ENCODE measurements at places on chromosomes 4 and X.
A peak's percentile ranks its signal among the peaks of the same experiment; 100 is the strongest.

- no peak for DNase-seq
Observed at GRCh38 chr4:163875327-163875726, 380.8 kb downstream of the TMA16 start.

DNA sequence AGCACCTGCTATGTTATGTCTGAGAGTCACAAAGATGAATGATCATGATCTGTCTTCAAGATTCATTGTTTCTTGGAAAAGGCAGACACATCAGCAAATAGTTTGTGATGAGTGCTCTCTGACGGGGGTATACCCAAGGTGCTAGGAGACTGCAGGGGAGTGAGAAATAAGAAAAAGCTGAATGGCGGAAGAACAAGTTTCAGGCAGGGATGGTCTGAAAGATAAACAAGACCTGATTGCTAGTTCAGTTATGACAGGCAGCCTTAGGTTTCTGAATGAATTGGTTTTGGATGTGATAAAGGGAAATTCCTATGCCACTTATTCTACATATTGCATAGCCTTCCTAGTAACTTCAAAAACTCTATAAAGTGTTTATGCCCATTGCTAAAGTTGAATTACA, 327.0 kb upstream of the DKK2 start:
- no peak for DNase-seq

DNA sequence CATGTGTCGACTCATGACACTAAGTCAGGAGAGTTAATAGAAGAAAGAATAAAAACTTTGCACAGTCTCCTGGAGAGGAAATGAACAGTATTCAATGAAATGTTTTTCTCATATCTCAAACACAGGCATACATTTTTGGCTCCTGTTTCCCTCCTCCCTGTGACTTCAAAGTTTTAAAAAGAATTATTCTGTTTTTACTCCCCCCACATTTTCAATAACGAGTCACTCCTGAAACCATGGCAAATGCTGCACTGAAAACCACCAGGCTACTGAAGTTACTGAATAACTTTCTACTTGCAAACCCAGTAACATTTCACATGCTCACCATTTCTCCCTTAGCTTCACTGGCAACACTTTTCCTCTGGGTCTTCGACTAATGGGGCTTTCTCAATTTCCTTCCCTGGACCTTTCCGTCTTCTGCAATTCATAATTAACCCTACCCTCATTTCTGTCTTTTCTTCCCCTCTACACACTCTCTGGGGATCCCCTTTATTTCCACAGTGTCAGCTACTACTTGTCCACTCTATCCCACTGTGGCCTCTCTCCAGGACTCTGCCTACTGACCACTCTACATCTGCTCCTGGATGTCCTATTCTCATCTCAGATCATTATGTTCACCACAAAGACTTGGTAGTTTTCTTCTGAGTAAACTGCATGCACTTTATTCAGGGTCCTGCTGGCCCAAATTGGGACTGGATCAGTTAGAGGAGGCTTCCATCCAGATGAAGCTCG, 225.8 kb upstream of the ETNPPL start:
- no peak for DNase-seq

- DNase-seq = no peak
Observed at GRCh38 chr4:22029803-22030202, 81.2 kb upstream of the KCNIP4 start.

GRCh38 chrX:10124506-10125247, 32.1 kb upstream of the CLCN4 start:
- no peak for DNase-seq

- no peak for DNase-seq
Observed at GRCh38 chr4:29046781-29047180, 1673.4 kb upstream of the PCDH7 start.

GRCh38 chr4:181690498-181690897, 552.7 kb upstream of the TENM3 start:
- no peak for DNase-seq

DNA sequence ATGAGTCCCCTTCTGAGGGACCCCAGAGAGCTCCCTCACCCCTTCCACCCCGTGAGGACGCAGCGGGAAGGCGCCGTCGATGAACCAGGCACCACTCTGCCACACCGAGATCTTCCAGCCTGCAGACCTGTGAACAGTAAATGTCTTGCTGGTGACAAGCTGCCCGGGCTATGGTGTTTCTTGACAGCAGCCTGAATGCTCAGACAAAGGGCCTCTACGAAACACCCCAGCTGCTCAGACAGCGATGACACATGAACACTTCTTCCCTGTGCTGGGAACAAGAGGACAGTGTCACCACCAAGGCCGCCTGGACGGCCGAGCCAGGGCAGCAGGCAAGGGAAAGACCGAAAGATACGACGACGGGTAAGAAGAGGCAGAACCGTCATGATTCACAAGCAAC, 30.6 kb upstream of the GTPBP6 start:
- peak; percentile 36 for DNase-seq

DNA sequence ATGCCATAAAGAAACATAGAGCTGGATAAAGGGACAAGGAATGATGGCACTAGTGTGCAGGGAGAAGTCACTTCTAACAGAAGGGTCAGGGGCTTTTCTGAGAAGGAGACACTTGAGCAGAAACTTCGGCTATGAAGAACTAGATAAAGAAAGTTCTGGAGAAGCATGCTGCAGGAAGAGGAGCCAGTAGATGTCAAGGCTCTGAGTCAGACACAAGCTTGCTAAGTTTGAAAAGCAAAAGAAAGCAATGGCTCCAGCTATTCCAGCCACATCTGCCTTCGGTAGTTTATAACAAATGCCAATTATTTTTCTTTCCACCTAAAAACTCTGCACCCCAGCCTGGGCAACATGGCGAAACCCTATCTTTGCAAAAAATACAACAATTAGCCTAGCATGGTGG, 7.5 kb downstream of the NUDT6 start:
- no peak for DNase-seq

DNA sequence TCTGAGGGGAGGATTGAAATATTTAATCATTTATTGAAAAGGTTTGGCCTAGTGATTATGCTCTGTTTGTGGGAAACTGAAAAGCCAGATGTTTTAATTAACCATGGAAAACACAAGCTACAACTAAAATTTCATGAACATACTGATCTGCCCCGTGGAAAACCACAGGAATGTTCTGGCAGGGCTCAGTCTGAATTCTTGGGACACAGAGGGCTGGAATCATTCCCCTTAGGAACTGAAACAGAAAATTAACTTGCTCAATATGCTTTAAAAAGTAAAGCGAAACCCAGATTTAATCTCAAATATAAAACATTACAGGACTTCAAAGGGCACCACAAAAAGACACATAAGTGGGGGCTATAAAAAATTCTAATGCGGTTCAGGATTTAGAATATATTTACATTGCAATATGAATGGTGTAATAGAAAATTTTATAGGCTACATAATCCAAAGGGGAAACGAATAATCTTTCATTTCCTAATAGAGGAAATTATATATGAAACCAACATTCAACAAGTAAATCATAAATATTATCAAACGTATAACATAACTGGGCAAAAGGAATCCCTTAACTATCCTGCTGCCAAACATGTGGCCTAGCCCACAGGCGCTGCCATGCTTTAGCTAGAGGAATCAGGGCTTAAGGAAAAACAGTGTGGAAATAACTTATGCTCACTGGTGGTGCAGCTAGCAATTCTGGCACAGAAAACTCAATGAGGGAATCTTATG, 70.9 kb downstream of the APBB2 start:
- DNase-seq = no peak

DNA sequence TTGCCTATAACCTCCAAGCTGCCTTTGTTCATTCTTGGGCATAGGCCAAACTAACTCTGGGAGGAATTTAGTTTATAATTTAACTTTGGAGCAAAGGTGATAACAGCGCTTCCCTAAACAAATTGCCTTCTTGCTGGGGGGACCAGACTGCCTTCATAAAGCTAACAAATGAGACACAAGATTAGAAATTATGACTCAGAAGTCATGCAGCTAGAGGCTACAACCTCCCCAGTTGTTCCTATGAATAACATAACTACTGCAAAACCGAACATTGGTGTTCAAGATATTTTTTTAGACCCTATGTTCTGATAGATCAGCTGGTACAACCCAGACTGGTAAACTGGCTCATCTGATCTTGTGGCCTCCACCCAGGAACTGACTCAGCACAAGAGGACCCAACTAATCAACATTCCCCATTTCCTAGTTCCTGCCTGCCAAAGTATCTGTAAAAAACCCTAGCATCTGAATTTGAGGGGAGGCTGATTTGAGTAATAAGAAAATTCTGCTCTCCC, 22.0 kb upstream of the TMPRSS11B start:
- DNase-seq = no peak

- DNase-seq = no peak
Observed at GRCh38 chrX:139484591-139484990, 45.9 kb upstream of the F9 start.

- no peak for DNase-seq
Observed at GRCh38 chrX:734362-734761, 103.8 kb downstream of the SHOX start.

All from upper lobe of left lung (tissue), 6 donors.